Nucleus accumbens (tissue), 56 donors: ENCODE measurements at places on chromosomes 3 and 15.

GRCh38 chr15:81336568-81336967 lies 12.6 kb upstream of the STARD5 start:
- DNase-seq = no peak

DNA sequence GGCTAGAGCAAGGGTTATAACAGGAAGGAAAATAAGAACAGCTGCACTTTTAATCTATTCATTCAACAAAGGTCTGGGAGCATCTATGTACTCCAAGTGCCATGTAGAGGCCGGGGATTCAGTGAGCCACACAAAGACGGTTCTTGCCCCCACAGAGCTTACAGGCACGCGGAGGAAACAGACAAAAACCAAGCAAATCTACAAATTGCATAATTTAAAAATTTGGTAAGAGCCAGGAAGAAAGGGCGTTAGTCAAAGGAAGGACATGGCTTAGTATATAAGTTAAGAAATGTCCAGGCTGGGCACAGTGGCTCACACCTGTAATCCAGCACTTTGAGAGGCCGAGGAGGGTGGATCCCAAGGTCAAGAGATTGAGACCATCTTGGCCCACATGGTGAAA lies 10.4 kb upstream of the GREM1 start:
- DNase-seq = no peak

GRCh38 chr15:100713163-100713867 lies 110.9 kb downstream of the ASB7 start:
- DNase-seq = no peak

DNA sequence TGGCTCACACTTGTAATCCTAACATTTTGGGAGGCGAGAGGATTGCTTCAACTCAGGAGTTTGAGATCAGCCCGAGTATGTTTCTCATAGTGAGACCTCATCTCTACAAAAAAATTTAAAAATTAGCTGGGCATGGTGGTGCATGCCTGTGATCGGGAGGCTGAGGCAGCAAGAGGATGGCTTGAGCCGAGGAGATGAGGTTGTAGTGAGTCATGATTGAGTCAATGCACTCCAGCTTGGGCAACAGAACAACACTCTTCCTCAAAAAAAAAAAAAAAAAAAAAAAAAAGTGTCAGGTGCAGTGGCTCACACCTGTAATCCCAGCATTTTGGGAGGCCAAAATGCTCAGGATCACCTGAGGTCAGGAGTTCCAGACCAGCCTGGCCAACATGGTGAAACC lies 2.4 kb downstream of the RPL39L start:
- DNase-seq = no peak

GRCh38 chr3:178986456-178986855 lies 85.2 kb downstream of the ZMAT3 start:
- no peak for DNase-seq

DNA sequence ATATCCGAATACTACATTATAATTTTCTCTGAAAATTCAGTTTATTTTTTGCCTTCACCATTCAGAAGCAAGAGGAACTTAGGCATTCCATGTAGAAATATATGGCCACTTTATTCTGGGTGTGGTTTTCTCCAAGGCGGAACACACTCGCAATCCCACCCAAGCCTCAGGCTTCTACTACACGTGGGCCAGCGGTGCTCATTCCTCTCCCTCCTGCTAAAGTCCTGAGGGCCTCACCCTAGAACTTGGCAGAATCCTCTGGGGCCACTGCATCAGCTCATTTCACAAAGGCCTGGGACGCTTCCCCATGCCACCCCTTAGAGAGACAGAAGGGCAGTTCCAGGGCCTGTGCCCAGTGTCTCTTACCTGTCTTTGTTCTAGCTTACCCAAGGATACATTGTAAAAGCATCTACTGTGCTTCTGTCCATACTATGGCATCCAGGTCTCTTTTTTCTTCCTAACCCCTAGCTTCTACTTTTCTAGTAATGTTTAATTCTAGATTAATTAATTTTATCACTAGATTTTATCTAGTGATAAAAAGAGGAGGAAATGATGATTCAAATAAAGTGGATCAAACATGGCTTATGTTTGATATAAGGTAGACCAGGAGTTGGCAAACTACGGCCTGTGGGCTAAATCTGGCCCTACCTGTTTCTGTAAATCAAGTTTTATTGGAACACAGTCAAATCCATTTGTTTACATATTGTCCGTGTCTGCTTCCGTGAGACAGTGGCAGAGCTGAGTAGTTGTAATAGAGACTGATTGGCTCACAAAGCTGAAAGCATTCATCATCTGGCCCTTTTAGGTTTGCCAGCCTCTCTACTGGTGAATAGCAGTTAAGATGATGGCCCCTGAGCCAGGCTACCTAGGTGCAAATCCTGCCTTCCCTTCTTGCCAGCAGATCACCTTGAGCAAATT lies 29.8 kb downstream of the LARS2 start:
- no peak for DNase-seq

- DNase-seq = no peak
Observed at GRCh38 chr3:148147903-148148302, 549.8 kb upstream of the AGTR1 start.

DNA sequence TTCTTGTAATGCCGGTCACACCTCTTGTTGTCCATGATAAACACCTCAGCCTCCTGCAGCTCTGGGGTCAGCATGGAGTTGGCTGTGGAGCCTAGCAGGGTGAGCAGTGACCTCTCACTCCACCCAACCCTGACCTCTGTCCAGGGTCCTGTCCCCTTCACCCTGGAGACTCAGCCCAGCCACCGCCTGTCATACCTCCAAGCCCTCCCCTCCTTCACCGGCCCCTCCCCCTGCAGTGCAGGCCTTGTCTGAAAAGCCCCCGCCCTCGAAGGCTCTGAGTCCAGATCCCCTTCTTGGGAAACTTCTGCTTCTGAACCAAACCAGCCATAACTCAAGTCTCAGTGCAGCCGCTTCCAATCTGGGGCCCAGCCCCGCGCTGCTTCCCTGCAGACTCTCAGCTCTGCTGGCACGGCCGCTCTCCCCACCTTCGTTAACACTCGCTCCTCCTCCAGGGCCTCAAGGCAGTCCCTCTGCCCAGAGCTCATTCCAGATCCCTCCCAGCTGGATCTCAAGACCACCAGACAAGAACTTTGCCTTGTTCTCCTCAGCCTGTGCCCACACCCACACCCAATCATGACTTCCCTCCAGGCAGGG lies 25.4 kb upstream of the PRSS50 start:
- DNase-seq = no peak

- no peak for DNase-seq
Observed at GRCh38 chr3:94784274-94784673, 721.4 kb downstream of the NSUN3 start.

GRCh38 chr15:61946778-61947177 lies 113.5 kb downstream of the VPS13C start:
- DNase-seq = no peak

- DNase-seq = no peak
Observed at GRCh38 chr3:7695049-7695448, 806.6 kb upstream of the LMCD1 start.

GRCh38 chr15:46441294-46442062 lies 806.6 kb downstream of the SQOR start:
- DNase-seq = no peak
